ENCODE measurements at places on chromosomes 13 and 19. TPM values are rescaled to one million over a fixed set of nuclear protein-coding genes. Genes with fewer than 3 reads are reported as not detected.

DNA sequence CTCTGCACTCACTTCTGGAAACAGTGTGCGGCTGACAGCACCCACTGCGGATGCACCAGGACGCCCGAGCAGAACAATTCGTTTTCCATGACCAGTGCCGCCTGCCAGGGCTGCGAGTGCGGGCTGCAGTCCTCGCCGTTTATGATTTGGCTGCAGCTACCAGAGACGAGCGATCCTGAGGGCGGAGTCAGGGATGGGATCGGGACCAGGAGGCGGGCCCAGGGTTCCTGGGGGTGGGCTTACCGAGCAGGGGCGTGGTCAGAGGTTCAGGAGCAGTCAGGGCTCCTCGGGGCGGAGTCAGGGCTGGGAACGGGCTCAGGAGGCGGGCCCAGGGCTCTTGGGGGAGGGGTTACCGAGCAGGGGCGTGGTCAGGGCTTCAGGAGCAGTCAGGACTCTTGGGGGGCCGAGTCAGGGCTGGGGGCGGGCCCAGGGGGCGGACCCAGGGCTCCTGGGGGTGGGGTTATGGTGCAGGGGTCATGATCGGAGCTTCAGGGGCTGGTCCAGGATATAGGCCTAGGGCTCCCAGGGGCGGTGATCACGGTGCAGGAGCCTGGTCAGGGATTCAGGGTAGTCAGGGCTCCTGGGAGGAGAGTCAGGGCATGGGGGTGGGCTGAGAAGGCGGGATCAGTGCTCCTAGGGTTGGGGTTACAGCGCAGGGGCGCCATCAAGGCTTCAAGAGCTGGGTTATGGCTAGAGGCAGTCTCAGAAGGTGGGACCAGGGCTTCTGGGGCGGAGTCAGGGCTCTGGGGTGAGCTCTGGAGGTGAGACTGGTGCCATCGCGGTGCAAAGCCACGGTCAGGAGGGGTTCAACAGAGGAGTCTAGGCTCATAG is 1.7 kb downstream of the KLK4 start:
- peak; percentile 90 for DNase-seq

DNA sequence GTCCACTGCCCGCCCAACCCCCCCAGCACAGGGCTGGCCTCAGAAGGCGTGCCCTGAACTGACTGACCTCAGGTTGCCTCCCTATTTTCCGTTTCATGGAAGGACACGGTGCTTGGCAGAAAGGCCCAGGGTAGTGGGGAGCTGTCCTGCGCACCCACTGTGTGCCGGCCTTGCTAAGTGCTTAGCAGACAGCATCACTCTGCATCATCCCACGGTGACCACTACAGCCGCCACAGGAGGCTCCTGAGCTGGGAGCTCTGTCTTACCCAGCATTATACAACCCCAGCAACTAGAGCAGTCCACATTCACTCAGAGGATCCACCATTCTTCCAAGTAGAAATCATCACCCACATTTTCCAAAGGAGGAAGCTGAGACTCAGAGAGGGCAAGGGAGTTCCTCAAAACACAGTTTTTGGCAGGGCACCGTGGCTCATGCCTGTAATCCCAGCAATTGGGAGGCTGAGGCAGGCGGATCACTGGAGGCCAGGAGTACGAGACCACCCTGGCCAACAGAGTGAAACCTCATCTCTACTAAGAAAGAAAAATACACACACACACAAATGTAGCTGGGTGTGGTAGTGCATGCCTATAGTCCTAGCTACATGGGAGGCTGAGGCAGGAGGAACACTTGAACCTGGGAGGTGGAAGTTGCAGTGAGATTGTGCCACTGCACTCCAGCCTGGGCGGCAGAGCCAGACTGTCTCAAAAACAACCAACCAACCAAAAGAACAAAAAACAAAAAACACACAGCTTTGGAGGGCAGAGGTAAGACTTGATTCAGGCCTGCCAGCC is 1.6 kb downstream of the SBK2 start:
- no peak for DNase-seq

DNA sequence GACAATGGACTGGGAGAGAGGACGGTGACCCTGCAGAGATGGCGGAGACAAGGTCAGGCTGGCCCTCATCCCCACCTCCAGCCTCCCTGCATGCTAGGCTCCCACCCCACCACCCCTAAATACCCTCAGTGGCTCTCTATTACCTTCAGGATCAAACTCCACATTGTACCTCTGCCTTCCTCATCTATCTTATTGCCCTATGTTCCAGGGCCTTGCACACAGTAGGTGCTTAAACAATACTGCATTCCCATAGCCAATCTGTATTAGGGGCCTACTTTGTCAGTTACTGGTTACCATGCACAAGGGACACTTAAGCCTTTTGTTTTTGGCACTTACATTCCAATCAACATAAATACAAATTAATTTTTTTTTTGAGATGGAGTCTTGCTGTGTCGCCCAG is 6.5 kb downstream of the PALM3 start:
- no peak for DNase-seq

- no peak for DNase-seq
Observed at GRCh38 chr19:48967346-48968178, 2.5 kb downstream of the FTL start.

DNA sequence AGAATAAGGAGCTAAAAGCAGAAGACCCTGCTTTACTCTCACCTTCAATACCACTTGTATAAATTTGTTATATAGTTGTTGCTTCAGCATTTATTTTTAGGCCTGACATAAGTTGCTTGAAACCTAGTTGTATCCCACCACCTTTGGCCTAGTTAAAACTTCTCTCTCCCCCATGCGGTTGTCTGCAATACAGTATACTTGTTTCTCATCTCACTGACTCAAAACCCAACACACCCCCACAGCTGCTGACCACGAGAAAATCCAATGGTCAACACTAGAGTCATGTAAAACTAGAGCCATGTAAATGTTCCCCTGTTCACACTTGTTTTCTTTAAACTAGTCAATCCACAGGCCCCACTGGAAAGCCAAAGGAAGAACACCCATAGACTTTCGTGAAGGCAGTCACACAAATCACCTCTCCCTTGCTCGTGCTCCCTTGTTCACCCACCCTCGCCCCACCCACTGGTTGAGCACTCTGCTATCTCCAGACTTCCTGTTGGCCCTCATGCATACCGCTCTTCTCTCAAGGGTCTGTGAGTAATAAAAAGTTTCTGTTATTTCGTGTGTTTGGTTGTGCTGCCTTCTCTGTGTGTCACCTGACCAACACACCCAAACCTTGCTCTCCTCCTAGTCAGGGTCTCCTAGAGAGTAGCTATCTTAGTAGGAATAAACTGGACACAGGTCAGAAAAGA is 12.9 kb upstream of the CCDC169 start:
- DNase-seq: no peak

FGF22 gene
- total RNA-seq: 0.19 TPM

CEACAM8 gene
- total RNA-seq: not detected

Measured in A673 (cell line).